Activated T-cell treated with anti-CD3 and anti-CD28 coated beads, Interleukin-2, amount 50 U/mL, for 72 hours (primary cell): ENCODE measurements at places on chromosomes 16 and 17. TPM values are rescaled to one million over a fixed set of nuclear protein-coding genes. Genes with fewer than 3 reads are reported as not detected.

DNA sequence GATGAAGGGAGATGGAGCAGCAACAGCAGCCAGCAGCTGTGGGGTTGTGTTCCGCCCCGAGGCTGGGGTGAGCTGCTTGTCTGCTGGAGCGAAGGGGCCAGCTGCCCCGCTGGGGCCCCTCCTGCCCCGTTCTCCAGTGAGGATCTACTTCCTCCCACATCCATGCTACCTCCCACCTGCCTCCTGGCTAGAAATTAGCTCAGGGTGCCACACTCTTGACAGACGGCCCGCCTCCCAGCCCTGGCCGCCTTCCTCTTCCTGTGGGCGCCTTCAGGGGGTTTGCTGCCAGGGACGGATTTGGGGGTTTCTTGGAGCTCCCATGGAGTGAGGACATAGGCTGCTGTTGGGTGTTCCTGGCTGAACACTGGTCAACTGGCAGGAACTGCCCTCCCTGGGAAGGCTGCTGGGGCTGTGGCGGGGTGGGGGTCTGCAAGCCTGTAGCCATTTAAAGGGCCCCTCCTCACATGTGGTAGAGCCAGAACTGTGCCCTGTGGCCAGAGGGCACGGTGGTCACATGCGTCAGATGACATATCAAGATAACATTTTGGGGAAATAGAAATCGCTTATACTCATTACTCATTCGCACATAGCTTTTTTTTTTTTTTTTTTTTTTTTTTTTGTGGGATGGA, 13.1 kb downstream of the TBC1D24 start:
- no peak for DNase-seq

DNA sequence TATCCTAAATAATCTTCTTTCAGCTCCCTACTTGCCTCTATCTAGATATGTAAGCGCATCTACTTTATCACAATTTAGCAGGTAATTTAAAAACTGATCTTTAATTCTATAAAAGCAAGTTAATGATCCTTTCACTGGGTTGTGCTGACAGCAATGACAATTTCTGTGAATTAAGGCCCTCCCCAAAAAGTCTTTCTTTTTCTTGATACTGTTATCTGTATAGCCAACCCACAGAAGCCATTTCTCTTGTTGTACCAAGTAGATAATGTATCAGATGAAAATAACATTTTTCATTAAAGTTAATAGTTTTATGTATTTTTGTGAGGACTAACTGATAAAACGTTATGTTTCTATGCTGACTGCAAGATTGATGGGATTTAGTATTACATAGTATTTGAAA, 3.8 kb downstream of the ZPBP2 start:
- DNase-seq = no peak

DNA sequence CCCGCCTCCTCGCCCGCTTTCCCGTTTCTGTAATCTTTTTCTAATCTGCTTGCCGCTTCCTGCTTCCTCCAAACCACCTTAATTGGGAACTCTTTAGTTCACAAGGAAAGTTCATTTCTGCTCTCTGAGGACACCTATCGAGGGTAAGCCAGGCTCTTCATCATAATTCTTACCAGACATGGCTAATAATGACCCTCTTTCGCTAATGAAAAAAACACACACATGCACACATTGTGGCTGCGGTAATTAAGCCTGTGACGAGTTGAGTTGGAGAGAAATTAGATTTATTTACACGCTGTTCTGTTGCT, 100.6 kb downstream of the ZNF423 start:
- DNase-seq = no peak

Gene MPP3
- not detected for total RNA-seq

GRCh38 chr17:80472996-80473395, 3.4 kb downstream of the NPTX1 start:
- DNase-seq = no peak

Gene VAC14
- total RNA-seq = 23.1 TPM

Gene EMC6
- total RNA-seq = 45.0 TPM

Gene TRIM25
- 235 TPM for total RNA-seq

- DNase-seq = peak; percentile 37
Measured at GRCh38 chr17:309361-309888, 43.2 kb downstream of the RPH3AL start.

- DNase-seq = peak; percentile 77
Measured at GRCh38 chr17:68296217-68297191, 5.2 kb downstream of the ARSG start.

DNA sequence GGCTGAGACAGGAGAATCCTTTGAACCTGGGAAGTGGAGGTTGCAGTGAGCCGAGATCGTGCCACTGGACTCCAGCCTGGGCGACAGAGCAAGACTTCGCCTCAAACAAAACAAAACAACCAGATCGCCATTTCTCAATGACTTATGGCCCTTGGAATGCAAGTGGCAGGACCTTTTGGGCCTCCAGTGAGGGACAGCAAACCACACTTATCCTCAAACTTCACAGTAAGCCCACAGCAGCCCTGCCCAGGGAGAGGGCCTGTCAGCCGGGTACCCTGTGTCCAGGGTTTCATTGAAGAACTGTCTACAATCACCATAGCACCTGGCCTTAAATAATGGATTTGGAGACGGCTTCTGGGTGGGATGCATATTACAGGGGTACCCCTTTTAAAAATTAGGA, 11.7 kb downstream of the TRAF4 start:
- no peak for DNase-seq

Gene TMEM92
- total RNA-seq = not detected

- no peak for DNase-seq
Measured at GRCh38 chr17:78182504-78182903, 4.3 kb downstream of the TK1 start.

Gene CHAD
- total RNA-seq = not detected

- no peak for DNase-seq
Measured at GRCh38 chr16:3998793-3999478, 117.3 kb downstream of the ADCY9 start.

GRCh38 chr17:82134101-82134500, 36.1 kb upstream of the FASN start:
- no peak for DNase-seq

Gene CIBAR2
- not detected for total RNA-seq

GRCh38 chr16:56307534-56307873, 116.2 kb downstream of the GNAO1 start:
- DNase-seq = no peak

- no peak for DNase-seq
Measured at GRCh38 chr17:54882371-54882770, 18.3 kb upstream of the TOM1L1 start.

- no peak for DNase-seq
Measured at GRCh38 chr16:23014592-23014991, 134.7 kb downstream of the USP31 start.

- DNase-seq = no peak
Measured at GRCh38 chr16:78786635-78787034, 687.2 kb downstream of the WWOX start.

GRCh38 chr16:71626018-71626857, at the start of gene MARVELD3:
MARVELD3 (plus strand) TSS chr16:71626184; CDS start chr16:71626230, 46 bp downstream.
- peak; percentile 27 for DNase-seq

Gene NHLRC4
- 1.4 TPM for total RNA-seq

- DNase-seq = no peak
Measured at GRCh38 chr16:8686031-8686621, 11.7 kb downstream of the ABAT start.

Gene C16orf89
- not detected for total RNA-seq

GRCh38 chr17:66892246-66892645, 57.3 kb downstream of the CACNG5 start:
- no peak for DNase-seq

GRCh38 chr17:12987120-12987519, 30.7 kb downstream of the ELAC2 start:
- no peak for DNase-seq

DNA sequence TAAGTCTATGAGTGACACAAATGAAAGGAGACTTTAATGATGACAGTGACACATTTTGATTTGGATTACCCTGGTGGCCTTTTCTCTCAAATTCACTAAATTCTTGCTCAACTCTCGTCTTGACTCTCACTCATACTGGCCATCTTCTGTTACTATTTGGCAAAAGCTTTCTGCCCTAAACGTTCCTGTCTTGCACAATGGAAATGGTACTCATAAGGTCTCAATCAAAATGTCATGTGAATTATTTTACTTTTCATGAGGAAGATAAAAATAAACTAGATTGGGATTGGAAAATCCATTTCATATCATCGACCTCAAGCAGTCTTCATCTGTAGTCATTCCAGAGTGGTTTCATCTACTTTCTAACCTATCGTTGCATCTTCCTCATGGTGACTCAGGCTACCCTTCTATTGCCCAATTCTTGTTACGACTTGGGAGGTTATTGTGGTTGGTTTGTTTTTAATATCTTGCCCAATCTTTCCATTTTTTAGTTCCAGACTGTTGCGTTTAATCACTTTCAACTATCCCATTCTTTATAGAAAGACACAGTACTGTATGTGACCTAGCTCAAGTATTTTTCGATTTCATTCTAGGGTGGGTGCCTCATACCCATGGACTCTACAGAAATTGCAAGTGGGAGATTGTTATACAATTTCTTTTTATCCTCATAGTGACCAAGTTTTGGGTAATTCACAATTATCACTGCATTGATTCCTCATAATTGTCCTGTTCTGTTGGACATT, 317.2 kb upstream of the KCNJ16 start:
- DNase-seq = no peak

Gene G6PC3
- total RNA-seq = 18.4 TPM

- no peak for DNase-seq
Measured at GRCh38 chr17:75439287-75439686, 17.1 kb upstream of the TMEM94 start.

DNA sequence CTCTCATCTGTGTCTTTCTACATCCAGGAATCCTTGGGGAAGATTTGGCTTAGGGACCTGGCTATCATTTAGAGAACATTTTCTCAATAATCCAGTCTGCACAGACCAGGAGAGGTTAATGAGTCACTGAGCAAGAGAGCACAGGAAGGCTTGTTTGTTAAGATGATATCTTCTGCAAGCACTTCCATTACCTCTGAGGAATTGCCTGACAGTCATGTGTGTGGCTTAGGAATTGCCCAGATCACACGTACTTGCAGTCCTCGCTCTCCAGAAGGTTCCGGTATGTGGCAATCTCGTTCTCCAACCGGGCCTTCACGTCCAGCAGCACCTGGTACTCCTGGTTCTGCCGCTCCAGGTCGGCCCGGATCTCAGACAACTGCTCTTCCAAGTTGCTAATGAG, 3.3 kb downstream of the KRT37 start:
- no peak for DNase-seq

- DNase-seq = no peak
Measured at GRCh38 chr16:81181013-81181720, 57.3 kb upstream of the BCO1 start.

- no peak for DNase-seq
Measured at GRCh38 chr16:751152-752006, 9.2 kb upstream of the MSLN start.

Gene GTF3C1
- total RNA-seq = 61.1 TPM

Gene MYH13
- not detected for total RNA-seq

- DNase-seq = peak; percentile 27
Measured at GRCh38 chr17:38579934-38580333, 25.8 kb downstream of the SRCIN1 start.

Gene WIPI1
- total RNA-seq = 61.0 TPM

DNA sequence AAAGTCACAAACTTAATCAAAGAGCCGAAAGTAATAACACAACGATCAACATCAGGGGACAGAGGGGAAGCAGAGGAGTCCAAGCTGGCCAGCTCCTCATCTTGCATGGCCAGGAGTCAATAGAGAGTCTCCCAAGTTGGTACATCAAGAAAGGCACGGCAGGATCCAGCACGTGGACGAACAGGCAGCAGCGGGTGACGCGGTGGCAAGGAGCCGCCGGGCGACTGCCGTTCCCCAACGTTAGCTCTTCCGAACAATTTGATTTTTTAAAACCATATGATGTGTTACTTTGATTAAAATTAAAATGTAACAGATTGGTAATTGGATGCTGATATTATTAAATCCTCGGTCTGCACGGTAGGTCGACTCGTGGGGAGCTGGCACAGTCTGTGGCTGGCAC, 81.8 kb upstream of the DOC2B start:
- no peak for DNase-seq

DNA sequence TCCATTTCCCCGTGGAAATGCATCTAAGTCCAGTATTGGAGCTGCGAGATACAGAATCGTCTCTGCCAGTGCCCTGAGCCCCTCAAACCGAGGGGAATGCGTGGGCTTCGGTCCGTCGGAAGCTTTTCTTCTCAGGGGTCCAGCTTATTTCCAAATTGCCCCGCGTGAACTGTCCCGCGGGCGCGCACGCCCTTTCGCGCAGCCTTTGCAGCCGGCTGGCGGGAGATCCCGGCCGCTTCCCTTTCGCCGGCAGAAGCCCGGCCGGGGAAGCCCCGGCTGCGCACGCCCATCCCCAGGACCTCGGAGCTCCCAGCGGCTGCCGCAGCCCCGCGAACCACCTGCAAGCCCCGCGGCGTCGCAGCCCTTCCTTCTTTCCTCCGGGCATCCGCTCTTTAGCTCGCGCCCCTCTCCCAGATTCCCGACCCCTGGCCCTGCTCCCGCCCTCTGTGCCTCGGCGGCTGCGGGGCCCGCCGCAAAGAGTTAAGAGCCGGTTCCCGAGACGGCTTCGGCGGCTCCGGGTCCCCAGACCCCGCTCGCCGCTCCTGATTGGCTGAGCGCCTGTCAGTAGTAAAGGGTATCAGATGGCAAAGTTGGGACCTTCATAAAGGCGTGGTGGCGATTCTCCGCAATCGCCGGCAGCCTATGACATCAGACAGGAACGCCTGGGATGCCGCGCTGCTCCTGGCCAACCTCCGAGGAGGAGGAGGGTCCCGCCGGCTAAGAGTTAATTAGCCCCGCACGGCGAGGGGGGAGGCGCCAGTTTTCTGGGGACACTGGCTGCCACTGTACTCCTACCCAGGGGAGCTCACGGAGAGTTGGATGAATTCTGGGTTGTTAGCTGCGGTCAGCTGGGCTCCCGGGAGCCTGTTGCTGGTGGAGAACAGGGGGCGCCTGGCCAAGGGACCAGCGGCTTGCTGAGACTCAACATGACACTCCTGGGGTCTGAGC, at the start of gene MYOCD:
Gene MYOCD, plus strand, starts transcription at position 628 of the 948 bp plus-strand sequence. Its CDS starts 299 bp downstream, at position 927.
- no peak for DNase-seq

Gene TM4SF5
- total RNA-seq = not detected

DNA sequence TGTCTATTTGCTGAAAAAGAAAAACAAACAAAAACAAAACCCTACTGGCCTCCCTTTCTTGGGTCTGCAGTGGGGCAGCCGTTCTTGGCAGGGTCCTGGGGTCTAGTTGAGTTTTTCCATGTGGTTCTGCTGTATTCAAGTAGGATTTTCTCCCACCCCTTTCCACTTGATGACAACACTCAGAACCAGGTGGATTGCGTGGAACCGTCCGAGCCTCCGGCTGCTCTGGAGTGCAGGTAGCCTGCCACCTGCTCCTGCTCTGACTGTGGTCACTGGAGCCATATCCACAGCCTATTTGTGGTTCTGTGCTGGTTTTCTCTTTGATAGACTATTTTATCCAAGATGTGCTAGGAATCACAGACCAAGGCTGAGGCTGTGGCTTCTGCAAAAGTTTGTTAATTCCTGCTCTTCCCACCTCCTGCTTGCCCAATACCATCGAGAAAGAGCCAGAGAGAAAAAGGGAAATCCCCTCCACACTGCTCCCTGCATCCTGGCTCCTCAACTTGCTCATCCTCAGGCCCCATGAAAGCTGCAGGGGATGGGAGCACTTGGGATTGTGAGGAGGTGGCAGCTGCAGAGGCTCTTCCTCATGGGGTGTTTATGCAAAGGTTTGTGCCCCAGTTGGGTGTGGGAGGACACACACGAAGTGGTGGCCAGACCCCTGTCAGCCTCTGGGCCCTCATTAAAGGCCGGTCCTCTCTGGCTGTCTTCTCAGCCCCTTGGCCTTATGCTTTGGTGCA, 377.8 kb upstream of the TNRC6C start:
- DNase-seq = no peak

- DNase-seq = no peak
Measured at GRCh38 chr17:6254036-6254435, 180.9 kb downstream of the AIPL1 start.

GRCh38 chr16:50368410-50369132, at the start of gene BRD7:
BRD7 (minus strand) TSS chr16:50368988; CDS start chr16:50368774, 214 bp downstream.
- peak; percentile 82 for DNase-seq

Gene KCNJ16
- not detected for total RNA-seq
